Glomerular endothelial cell (primary cell): ENCODE measurements at places on chromosomes 6 and 20.

DNA sequence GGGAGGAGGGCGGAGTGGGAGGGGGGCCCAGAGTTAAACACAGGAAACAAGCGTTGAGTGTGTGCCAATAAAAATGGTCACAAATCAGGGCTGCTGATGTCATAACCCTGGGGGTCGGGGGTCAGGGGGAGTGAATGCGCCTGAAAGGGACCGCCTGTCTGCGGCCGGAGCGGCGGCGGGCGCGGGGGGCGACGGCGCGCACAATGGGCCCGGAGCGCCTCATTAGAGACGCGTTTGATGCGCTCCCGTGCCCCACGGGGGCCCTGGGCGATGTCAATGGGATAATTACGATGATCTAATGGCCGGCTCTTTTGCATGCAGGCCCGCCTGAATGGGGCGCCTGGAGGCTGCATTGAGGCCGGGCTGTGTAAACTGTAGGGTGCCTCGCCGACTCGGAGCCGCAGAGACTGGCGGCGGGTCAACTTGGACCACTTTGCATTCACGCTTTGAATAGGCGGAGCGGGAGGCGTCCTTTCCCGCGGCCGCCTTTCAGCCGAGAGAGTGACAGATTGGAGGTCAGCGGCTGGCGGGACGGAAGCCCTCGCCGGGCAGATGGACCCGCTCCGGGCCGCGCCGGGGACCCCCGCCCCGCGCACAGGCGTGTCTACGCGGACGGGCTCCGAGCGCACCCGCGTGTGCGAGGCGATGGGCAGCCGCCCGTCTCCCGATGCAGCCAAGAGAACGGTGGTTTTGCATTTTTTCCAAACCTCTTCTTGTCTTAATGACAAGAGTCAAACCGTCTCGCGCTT, 296.1 kb downstream of the TFAP2C start:
- no peak for DNase-seq

DNA sequence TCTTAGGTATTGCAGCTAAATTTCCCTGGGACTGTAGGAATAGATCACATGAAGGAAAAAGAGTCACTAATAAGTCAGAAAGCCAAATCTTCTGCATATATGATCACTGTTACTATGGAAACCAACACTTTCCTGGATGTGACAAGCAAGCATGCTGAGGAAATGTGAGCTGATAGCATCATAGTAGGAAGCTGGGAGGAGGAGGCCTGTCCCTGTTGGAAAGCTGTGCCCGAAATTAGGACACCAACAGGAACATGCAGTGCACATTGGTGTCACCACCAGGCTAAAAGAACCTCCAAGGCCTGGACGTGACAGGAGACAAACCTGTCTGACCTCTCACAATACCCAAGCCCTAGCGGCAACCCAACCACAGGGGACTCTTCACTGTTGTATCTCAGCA, 181.9 kb upstream of the PCSK2 start:
- DNase-seq, result no peak

DNA sequence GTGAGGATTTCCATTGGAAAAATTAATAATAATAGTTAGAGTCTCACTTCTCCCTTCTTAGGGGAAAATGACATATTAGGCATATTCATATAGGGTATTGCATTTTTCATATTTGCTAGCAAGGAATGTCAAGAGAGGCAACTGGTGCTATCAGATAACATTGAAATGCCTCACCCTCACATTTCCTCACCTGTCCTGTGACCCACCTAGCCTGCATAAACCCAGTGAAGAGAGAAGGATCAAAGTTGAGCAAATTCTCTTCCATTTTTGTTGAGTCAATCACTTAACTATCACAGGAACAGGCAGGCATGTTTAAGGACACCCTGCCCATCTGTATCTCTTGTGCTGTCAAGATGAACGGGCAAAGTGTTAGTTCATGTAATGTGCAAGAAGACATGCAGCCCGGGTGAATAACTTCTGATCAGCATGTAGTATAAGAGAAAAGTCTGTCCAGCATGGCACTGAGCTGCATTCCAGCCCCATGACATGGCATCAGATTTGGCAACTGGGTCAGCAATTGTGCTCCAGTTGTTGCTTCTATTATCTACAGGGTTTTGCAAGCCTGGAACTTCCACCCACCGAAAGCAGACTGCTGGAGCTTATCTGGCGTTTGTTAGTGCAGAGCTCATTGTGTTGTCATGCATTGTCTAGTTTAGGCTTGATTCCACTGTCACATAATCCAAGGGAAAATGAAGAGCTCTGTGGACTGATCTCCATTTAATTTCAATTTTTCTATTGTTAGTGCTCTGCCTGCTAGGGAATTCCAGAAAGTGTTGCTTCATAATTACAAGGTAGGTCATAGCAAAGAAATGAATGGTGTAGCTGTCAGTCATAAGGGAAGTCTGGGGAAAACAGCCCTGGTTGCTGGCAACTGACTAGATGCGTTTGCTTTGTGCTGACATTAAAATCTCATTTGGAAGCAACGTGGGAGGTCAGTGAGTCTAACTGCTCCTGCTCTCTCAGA, 138.4 kb upstream of the TNFAIP3 start:
- DNase-seq, result no peak

- no peak for DNase-seq
Observed at GRCh38 chr6:15770347-15771143, 107.7 kb upstream of the DTNBP1 start.

DNA sequence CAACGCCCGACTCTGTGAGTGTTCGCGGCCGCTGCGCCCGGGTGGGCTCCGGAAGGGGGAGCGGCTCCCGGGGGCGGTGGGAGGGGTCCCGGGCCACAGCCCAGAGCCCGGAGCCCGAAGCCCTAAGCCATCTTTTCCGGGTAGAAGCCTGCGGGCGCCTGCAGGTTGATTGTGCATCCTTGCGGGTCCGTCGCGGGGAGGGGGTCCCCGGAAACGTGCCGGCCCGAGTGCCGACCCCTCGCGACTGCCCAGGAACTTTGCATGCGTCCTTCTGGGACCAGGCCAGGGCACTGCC, 413 bp downstream of the PTPRA start:
- DNase-seq, result no peak

DNA sequence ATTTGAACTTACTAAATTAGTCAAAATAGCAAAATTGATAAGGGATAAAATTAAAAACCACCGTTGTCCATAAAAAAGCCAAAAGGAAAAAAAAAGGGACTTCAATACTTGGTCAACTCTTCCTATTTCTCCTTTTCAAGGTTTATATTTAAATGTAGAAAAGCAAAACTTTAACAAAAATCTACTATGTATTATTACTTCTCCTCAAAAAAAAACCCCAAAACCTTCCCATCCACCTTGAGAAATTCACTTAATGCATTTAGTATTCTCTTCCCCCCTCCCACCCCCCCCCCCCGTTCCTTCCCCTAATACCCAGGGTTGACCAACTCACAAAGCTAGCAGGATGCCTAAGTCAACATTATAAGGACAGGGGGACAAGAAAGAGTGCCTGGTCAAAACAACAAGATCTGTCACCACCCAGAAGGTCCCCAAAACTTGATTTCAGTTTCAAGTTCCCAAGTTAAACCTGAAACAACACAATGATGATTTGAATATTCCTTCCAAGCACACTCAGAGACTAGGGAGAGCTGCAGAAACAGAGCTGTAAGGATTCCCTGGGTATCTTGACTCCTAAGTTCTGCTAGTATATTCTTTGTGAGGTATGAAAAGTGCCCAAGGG, 14.6 kb downstream of the GMDS start:
- no peak for DNase-seq

DNA sequence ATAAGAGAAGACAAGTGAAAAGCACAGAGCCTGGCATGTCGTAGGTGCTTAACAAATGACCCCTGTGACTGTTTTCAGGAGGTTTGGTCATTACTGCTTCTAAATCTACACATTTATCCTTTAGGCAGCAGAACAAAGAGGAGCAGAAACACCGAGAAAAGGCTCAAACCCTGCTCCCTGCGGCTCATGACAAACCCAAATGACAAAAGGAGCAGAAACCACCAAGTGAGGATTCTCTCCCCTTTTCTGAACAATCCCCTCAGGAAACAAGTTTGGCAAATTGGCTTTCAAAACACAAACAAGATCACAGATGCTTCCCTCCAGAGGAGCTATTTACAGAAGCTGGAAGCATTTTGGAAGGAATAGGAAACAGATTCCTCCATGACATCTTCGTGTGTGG, 15.8 kb upstream of the SIRPG start:
- no peak for DNase-seq

GRCh38 chr6:155881826-155882526, 426.3 kb upstream of the NOX3 start:
- no peak for DNase-seq

GRCh38 chr6:155635416-155635815, 179.8 kb upstream of the NOX3 start:
- no peak for DNase-seq
